ENCODE measurements at places on chromosomes 4 and X.

- no peak for DNase-seq
Measured at GRCh38 chr4:3451956-3452355, 10.2 kb downstream of the HGFAC start.

GRCh38 chr4:125369098-125369497 lies 54.3 kb downstream of the FAT4 start:
- DNase-seq, result no peak

- DNase-seq, result no peak
Measured at GRCh38 chr4:149409146-149409545, 406.5 kb downstream of the IQCM start.

GRCh38 chrX:50099331-50099730 lies 101.5 kb downstream of the AKAP4 start:
- DNase-seq, result no peak

DNA sequence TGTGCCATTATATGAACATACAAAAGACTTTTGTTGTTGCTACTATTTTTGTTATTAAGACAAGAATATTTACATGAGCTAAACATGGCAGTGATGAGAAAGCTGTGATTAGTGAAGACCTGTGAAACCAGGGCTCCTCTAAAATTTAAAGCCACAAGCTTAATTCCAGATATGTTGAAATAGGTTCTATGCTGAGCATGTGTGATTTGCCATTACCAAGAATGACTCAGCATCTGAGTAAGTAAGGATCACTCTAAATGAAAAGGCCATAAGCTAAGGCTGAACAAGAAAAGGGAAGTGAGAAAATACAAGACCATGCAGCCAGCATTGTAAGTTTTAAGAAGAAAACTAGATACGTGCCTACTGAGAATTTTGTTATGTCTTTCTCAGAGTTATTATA lies 75.9 kb upstream of the CAMK2D start:
- DNase-seq, result no peak

GRCh38 chr4:95761426-95761825 lies 78.5 kb upstream of the PDHA2 start:
- DNase-seq, result no peak

- no peak for DNase-seq
Measured at GRCh38 chr4:77740480-77740879, 78.7 kb downstream of the CNOT6L start.

GRCh38 chr4:77376788-77377460 lies 219.9 kb downstream of the CCNG2 start:
- no peak for DNase-seq

DNA sequence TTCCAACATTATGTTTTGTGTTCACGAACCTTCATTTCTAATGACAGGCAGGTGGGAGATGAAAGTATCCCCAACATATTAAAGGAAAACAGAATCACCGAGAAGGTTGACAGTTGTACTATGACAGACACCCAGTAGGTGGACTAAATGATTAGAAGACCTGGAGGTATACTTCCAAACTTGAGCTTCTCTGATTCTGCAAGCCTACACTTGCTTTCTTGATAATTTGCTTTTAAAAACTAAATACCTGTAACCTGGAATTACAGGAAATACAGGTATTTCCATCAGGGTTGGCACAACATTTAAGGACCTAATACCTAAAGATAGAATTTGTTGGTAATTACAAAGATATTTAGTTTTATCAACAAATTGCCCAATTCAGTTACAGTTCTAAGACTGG lies 43.4 kb downstream of the C4orf51 start:
- no peak for DNase-seq

GRCh38 chr4:21879187-21879586 lies 69.4 kb downstream of the KCNIP4 start:
- no peak for DNase-seq

GRCh38 chr4:121541696-121542095 lies 155.1 kb downstream of the ANXA5 start:
- no peak for DNase-seq

DNA sequence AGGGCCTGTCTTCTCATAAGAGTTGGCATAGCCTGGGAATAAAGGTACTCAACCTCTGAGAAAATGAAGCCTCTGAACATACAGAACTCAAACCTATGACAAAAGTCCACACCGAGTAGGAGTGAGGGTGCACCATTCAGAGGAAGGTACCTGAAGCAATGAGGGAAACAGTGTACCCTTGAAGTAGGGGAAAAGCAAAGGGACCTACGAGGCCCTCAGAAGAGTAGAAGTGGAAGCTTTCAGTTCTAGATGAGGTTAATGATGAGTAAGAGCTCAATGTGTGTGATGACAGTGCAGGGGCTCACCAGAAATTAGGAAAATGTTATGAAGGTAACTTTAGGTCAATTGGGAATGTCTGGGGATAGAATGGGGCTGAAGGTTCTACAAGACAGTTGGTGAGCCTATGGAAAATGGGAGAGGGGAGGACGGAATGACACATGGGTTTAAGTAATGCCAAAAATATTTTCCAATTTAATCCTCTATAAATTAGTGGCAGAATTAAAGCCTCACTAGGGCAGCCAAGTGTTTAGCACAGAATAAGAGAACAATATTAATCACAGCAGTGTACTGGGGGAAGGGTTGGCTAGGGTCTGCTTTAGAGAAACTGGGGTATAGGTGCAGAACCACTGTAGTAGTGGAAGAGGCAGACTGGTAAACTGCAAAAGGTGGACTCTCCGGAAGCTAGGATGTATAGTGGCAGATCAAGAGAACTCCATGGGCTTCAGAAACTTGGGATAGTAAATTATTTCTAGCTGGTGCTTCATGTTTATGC lies 39.8 kb downstream of the RAB33A start:
- no peak for DNase-seq

DNA sequence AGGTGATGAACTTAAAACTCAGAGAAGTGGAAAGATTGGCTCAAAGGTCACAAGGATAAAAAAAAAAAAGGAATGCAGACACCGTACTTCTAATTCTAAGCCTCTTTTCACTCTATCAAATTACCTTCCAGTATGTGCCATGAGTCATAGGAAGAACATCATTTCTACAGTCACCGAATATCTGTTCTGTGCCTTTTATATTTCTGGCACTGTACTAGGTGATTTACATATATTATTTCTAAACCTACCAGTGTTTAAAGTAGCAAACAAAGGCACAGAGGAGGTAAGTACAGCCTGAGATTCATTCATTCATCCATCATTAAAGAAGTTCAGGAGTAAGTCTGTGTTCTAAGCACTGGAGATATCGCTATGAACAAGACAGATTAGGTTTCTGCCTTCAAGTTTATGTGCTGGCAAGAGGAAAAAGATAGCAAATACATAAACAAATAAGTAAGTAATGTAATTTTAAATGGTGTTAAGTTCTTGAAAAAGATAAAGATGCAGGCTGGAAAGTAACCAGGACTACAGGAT lies 65.3 kb downstream of the PALLD start:
- DNase-seq, result no peak

- DNase-seq, result no peak
Measured at GRCh38 chrX:23819385-23820234, 36.6 kb downstream of the SAT1 start.

DNA sequence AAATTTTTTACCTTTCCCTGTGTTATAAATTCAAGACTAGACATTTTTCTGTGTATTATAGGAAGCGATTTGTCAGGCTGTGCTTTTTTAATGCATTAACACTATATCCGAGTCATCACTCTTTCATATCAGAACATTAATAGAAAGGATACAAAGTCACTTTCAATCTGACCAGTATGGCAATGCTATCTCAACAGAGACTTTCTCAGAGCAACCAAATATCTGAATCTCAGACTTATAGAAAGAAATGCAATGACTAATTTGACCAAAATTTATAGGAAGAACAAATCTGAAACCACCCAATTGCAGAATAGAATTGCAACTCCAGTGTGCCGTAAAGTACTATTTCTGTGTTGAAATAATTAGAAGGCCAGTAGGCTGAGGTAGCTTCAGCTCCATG lies 473 bp upstream of the TKTL2 start:
- no peak for DNase-seq

- DNase-seq, result no peak
Measured at GRCh38 chr4:41619161-41619560, 81.2 kb downstream of the LIMCH1 start.

- DNase-seq, result no peak
Measured at GRCh38 chrX:133868250-133868649, 117.1 kb downstream of the GPC3 start.

GRCh38 chr4:89660444-89661172 lies 176.4 kb downstream of the SNCA start:
- no peak for DNase-seq

GRCh38 chr4:123588631-123589241 lies 192.1 kb downstream of the SPRY1 start:
- DNase-seq, result no peak

DNA sequence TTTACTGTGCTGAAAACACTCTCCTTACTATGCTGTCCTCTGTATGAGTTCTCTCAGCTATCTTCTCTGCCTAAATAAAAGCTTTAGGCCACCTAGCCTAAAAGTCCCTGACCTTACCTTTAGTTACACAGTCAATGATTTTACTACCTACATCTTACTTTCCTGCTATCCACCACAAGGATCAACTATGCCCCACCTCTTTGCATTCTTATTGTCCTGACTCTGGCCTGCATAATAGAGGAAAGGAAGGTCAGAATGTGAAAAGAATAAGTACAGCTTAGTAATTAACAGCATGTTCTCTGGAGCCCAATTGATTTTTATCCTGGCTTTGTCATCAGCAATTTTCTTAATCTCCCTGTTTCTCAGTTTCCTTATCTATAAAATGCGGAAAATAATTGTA lies 1257.8 kb downstream of the RPA4 start:
- no peak for DNase-seq

Data from stimulated activated CD8-positive, alpha-beta memory T cell treated with anti-CD3 and anti-CD28 coated beads, Interleukin-15, amount 100 ng/mL, for 24 hours (primary cell).